Fibroblast of the aortic adventitia (primary cell): ENCODE measurements at places on chromosomes 4 and X. TPM values are rescaled to one million over a fixed set of nuclear protein-coding genes. Genes with fewer than 3 reads are reported as not detected.
A peak's percentile ranks its signal among the peaks of the same experiment; 100 is the strongest.

BST1 gene
- total RNA-seq, result 19.7 and 54.9 TPM in 2 replicates

DNA sequence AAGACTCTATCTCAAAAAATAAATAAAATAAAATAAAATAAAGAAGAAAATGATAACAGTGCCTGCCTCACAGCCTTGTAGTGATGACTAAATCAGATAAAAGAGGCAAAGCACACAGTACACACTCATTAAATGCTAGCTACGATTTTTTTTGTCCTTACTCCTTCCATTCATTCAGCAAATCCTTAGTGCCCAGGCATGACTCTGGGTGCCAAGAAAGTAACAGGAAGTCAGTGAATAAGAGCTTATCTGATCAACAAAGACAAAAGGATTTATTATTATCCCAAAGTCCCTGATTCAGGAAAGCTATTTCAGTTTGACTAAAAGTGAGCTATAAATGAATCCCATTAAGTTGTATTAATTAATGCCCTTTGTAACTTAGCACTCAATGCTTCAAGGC lies 92.7 kb downstream of the SH3KBP1 start:
- peak; percentile 50 for DNase-seq

GRCh38 chr4:150744570-150744969 lies 162.6 kb downstream of the MAB21L2 start:
- DNase-seq, result no peak

TMSB15A gene
- total RNA-seq, result 1.4 TPM in 1 of 2 replicates, not detected in the other

TLL1 gene
- total RNA-seq, result 0.09 and 1.5 TPM in 2 replicates

SFRP2 gene
- total RNA-seq, result 0.27 and 1.8 TPM in 2 replicates

DNA sequence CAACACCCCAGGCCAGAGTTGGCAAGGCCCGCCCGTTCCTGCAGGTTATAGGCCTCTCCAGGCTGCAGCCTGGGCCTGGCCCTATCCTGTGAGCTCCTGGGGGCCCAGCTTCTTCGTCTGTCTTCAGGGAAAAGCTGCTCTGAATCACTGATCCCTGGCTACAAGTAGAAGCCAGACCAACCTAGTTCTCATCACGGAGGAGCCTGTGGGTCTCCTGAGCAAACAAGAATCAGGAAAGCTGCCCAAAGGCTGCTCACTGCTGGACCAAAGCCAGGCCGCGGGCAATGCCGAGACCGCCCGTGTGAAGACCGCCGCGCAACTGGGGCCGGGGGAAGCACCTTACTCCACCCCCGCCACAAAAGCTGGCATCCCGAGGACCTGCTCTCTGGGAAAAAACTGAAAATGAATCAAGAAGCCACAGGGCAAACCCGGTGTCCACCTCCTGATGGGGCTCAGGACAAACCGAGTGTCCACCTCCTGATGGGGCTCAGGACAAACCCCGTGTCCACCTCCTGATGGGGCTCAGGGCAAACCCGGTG lies 12.8 kb downstream of the CTBP1 start:
- no peak for DNase-seq

DNA sequence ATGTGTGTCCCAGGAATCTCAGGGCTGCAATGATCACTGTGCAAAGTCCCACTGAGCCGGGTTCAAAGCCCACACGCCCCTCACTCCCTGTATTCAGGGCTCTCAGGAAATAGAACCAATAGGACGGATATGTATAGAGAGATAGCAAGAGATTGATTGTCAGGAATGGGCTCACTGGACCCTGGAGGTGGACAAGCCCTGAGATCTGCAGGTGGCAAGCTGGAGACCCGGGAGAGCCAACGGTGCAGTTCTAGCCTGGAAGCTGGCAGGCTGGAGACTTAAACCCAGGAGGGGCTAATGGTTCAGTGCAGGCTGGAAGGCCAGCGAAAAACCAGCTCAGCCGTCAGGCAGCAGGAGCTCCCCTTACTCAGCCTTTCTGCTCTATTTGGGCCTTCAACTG lies 52.8 kb upstream of the ADRA2C start:
- no peak for DNase-seq

GRCh38 chrX:38221391-38221929 lies 789 bp upstream of the SRPX start:
- no peak for DNase-seq

DNA sequence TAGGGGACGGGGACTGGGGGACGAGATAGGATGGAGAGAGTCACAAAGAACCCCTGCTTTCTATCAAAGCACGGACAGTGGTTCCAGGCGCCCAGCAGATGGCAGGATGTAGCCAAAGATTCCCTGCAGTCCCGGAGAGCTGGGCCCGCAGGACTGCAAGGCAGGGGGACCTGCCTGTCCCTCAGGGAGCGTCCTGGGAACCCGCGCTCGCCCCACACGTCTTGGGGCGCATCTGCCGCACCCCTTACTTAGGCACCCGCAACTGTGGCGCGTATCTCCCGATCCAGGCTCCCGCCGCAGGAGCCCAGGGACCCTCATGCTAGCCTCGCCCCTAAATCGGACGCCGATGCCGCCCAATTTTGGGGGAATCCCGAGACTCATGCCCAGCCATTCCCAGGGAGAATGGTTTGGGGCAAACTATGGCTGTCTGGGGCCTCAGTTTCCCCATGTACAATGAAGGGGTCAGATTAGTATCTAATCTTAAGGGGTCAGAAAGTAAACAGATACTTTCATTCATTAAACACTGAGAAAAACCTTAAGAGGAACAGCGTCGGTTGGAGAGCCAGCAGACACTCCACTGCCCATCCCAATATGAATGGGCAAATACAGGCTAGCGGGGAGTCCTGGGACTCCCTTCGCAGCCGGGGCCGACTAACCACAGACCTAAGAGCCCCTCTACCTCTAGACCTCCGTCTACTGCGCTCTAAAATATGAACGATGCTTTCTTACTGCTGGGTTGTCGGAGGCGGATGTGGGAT lies 581 bp upstream of the STK32B start:
- DNase-seq, result peak; percentile 79

GRCh38 chr4:122117743-122118142 lies 34.4 kb upstream of the BLTP1 start:
- peak; percentile 55 for DNase-seq

DNA sequence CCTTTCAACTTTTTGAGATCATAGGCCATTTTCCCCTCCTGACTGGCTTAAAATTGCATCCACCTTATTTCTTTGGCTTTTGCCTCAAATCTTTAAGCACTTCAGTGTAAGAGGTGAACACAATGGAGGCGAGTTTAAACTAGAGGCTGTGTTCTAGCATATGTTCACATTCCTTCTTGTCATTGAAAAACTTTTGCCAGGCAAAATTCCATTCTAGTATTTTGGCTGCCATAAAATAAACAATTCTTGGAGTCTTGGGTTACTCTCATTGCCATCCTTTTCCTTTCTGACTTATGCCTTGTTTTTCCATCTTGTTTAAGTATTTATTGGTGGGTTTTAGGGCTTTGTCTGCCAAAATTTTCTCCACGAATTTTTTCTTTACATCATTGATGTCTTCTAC lies 137.3 kb upstream of the ANXA10 start:
- DNase-seq, result peak; percentile 64

GRCh38 chrX:107571296-107571998 lies 56.9 kb upstream of the PRPS1 start:
- DNase-seq, result peak; percentile 85

DNA sequence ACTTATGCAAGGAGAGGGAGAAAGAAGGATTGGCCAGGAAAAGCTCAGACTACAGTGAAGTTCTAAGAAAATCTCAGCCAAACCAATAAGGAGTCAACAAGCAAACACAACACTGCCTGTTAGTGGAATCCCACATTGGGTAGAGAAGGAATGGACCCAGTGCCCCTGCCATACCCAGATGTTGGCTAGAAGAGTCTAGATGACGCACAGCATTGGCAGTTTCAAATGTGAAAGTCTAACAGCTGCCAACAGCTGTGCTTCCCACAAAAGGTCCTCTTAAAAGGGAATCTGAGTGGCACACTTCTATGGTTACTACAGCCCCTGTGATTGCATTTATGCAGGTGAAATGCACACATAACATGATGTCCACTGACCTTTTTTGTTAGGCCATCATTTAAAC lies 37.2 kb upstream of the CPEB2 start:
- no peak for DNase-seq

GRCh38 chrX:9942086-9942485 lies 25.1 kb upstream of the CLDN34 start:
- DNase-seq, result no peak

- DNase-seq, result no peak
Measured at GRCh38 chrX:131066237-131066636, 8.1 kb downstream of the ARHGAP36 start.

DNA sequence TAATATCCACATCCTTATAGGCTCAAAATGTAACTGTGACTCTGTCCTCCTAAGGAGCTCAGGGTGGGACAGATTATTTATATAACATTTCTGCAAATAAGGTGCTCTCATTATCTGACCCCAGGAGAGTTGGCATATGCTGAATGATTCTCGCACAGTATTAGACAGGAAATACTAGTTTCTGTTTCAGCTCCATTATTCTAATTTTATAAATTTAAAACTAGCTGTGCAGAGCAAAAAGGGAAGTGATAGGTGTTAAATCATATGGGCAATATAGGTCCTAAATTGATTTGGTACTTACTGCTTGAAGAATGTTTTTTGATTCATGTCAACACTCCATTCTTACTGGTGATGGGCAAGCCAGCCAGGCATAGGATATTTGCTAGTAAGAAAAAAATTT lies 141.5 kb downstream of the GLRA2 start:
- DNase-seq, result no peak

GRCh38 chr4:29043411-29043810 lies 1676.8 kb upstream of the PCDH7 start:
- no peak for DNase-seq

- DNase-seq, result peak; percentile 89
Measured at GRCh38 chr4:107913283-107913899, 18.0 kb upstream of the CYP2U1 start.

- no peak for DNase-seq
Measured at GRCh38 chr4:128155231-128155855, 94.2 kb downstream of the LARP1B start.

GRCh38 chr4:126513596-126513995 lies 1119.2 kb upstream of the INTU start:
- DNase-seq, result no peak

SMPX gene
- not detected in 2 replicates for total RNA-seq

GRCh38 chr4:165839615-165840333 lies 33.3 kb upstream of the TLL1 start:
- DNase-seq, result no peak

COL4A6 gene
- 1.3 and 2.2 TPM in 2 replicates for total RNA-seq

DNA sequence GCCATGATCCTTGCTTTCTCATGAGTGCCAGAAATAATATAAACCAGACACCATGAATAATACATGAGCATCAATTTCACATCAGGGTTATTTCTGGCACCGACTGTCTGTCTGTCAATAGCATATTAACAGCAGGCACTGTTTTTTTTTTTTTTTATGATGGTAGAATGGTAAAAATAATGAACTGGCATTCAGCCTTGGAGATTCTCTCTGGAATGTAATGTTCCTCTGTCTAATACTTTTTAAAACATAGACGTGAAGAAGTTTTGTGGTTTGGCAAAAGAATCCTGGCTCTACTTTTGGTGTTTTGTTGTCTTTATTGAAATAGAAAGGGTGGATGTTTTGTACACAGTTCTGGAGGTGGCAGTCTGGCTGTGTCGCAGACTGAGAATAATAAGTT lies 874.6 kb upstream of the PRKX start:
- no peak for DNase-seq

SLC25A14 gene
- total RNA-seq, result 9.3 and 17.2 TPM in 2 replicates

GRCh38 chr4:177161781-177162180 lies 147.9 kb upstream of the NEIL3 start:
- no peak for DNase-seq

TEX13D gene
- total RNA-seq, result 0.09 TPM in 1 of 2 replicates, not detected in the other

HNRNPH2 gene
- total RNA-seq, result 66.2 and 161 TPM in 2 replicates

DNA sequence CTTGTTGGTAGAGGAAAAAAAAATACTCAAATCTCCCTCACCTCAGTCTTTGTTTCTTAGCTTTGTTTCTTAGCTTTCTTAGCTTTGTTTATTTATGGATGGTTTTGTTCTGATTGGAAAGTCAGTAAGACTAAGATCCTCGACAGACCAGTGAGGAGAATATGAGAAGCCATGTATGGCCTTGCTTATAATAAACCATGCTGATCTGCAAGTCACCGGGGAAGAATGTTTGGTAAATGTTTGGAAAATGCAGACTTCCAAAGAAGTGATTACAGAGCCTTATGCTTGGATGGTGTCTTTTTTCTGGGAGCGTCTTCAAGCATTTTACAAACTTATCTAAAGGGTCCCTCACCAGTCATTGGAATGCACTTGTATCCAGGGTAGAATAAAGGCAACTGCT lies 90.1 kb upstream of the NOCT start:
- DNase-seq, result no peak

HMX1 gene
- total RNA-seq, result not detected in 2 replicates

- no peak for DNase-seq
Measured at GRCh38 chrX:77617206-77617605, 168.8 kb downstream of the ATRX start.

GRCh38 chrX:46258356-46258755 lies 286.9 kb downstream of the ZNF674 start:
- peak; percentile 4 for DNase-seq

GRCh38 chr4:38273407-38273806 lies 313.2 kb downstream of the PTTG2 start:
- no peak for DNase-seq

CASP3 gene
- 36.2 and 40.8 TPM in 2 replicates for total RNA-seq

GRCh38 chr4:83974111-83974780 lies 438.3 kb downstream of the GPAT3 start:
- no peak for DNase-seq

DNA sequence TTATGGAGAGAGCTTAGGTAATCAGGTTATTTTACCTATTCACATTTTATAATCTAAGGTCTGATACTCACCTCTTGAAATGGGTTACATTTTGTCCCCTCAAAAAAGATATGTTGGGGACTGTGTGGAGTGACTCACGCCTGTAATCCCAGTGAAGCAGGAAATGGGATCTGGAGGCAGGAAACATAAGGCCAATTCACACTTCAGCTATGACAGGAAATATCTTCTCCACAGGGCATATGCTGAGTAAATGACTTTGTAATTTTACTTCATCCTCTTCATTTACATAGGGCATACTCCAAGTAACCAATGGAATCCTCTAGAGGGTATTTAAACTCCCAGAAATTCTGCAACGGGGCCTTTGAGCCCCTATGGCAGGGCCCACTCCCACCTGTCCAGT lies 54.8 kb upstream of the ZMAT1 start:
- no peak for DNase-seq
